ENCODE measurements at places on chromosomes 12 and 14. TPM values are rescaled to one million over a fixed set of nuclear protein-coding genes. Genes with fewer than 3 reads are reported as not detected.

GPRC5D gene
- total RNA-seq, result not detected

ADAM21 gene
- 0.06 TPM for total RNA-seq

KRT72 gene
- total RNA-seq, result not detected

RAD9B gene
- total RNA-seq, result not detected

KRT78 gene
- total RNA-seq, result not detected

RNASE7 gene
- not detected for total RNA-seq

OLR1 gene
- 0.37 TPM for total RNA-seq

HPD gene
- 20.0 TPM for total RNA-seq

PTCSC3 gene
- total RNA-seq, result not detected

Measured in G401 (cell line).